ENCODE measurements at places on chromosomes 1 and 21.

DNA sequence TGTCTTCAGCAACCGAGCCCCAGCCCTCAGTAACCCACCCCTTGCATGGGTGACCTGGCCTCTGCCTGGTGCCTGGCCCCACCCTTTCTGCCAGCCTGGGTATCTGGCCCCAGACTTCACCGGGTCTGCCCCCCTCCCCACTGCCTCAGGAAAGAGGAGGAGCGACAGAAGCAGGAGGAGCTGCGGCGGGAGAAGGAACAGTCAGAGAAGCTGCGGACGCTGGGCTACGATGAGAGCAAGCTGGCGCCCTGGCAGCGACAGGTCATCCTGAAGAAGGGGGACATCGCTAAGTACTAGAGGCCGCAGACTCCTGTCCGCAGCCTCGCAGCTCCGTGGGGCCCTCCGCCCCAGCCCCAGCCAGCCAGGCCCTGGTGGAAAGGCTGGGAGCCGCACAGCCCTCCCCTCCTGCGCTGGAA is 6.1 kb downstream of the TNFRSF25 start:
- no peak for DNase-seq

DNA sequence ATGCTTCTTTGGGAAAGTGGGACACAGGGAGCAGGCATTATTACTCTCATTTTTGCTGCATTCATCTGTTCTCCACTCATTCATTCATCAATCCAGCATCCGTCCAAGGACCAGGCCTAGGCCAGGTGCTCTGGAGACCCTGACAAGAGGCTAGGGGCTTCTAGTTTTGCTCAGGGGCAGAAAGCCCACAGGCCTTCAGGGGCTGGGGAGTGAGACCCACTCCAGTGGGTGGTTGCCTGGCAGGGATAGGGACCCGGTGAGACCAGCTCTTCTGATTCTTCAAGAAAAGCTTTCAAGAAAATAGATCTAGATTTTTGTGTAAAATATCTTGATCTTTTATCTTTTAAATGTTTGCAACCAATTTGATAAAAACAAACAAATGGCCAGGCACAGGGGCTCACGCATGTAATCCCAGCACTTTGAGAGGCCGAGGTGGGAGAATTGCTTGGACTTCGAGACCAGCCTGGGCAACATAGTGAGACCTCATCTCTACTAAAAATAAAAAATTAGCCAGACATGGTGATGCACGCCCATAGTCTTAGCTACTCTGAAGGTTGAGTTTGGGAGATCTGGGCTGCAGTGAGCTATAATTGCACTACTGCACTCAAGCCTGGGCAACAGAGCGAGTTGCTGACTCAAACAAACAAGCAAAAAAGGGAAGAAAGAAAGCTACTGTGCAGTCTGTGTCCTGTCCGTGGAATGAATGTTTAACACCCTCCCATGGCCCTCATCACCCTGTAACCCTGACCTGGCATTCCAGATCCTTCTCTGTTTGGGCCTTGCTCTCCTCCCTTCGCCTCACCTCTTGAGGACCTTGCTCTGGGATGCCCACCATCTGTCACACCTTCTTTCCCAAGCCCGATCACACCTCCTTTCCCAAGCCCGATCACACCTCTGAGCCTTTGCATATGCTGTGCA is 17.3 kb upstream of the LRP8 start:
- DNase-seq: no peak

GRCh38 chr1:106846656-106847055 is 209.8 kb upstream of the PRMT6 start:
- DNase-seq: no peak

DNA sequence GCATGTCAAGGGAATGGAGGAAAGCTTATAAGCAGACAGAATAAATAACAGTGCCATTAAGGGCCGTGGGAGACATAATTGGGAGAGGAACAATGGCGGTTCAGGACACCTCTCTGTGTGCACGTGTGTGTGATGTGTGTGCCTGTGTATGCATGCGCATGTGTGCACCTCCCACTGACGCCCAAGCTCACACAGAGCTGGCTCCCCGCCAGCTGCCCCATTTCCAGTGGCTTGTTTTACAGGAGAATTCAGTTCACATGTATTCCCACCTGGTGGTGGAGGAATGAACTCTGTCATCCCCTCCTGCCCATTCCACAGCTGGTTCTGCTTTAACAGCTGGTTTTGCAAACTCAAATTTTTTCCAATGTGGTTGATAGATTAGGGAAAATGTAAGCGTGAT is 262.2 kb downstream of the AJAP1 start:
- DNase-seq: no peak

DNA sequence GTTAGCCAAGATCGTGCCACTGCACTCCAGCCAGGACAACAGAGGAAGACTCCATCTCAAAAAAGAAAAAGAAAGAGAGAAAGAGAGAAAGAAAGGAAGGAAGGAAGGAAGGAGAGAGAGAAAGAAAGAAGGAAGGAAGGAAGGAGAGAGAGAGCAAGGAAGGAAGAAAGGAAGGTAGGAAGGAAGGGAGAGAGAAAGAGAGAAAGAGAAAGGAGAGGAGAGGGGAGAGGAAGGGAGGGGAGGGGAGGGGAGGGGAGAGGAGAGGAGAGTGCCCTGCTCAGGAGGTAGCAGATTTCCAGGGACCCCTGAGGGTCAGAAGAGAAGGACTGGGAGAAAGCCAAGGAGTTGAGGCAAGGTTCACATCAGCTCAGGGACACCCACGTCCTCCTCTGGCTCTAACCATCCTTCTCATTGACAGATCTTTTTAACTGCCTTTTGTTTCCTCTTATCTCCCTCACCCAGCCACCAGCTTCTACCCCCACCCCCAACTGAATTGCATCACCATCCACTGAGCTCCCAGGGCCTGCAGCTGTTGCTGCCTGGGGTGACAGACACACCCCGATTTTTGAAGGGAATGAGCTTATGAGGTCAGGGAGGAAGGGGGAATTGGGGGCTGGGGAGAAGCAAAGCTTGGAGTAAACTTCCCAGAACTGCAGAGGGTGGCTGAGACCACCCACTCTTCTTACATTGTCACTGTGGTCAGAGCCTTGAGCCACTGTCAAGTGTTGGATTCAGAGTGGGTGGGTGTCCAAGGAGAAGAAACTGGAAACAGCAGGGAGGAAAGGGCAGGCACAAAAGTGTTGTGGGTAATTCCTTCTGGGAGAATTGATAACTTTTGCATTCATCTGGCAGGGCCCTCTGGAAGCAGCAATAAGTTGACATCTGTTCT is 91.6 kb downstream of the GLUL start:
- no peak for DNase-seq

- DNase-seq: no peak
These were observed 24.7 kb upstream of the CCT8 start for GRCh38 chr21:29098156-29098555.

DNA sequence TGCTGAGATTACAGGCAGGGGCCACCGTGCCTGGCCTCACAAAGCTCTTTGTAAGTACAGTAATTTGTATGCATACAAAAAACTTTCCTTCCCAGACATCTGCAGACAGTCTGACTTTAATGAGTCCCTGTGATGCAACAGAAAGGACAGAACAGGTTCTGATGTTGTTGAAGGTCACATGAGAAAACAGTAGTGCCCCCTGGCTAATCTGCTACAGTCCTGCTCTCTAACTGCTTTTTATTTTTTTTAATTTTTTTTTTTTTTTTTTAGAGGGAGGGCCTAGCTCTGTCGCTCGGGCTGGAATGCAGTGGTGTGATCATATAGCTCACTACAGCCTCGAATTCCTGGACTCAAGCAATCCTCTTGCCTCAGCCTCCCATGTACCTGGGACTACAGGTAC is 36.7 kb downstream of the ACBD3 start:
- no peak for DNase-seq

- no peak for DNase-seq
These were observed 20.6 kb downstream of the RUNX1 start for GRCh38 chr21:35028451-35028978.
